ENCODE measurements at places on chromosomes 5 and 9. TPM values are rescaled to one million over a fixed set of nuclear protein-coding genes. Genes with fewer than 3 reads are reported as not detected.

GRCh38 chr5:174750711-174751110 is 26.3 kb downstream of the MSX2 start:
- no peaks in the 10 kb centered on the region for H3K36me3 ChIP-seq
- no peak overlapping the region for H3K27ac ChIP-seq
- peaks cover 11% of the 10 kb centered on the region for H3K4me1 ChIP-seq
- no peak overlapping the region for H3K4me3 ChIP-seq
- peaks cover 38% of the 10 kb centered on the region for H3K27me3 ChIP-seq

DNA sequence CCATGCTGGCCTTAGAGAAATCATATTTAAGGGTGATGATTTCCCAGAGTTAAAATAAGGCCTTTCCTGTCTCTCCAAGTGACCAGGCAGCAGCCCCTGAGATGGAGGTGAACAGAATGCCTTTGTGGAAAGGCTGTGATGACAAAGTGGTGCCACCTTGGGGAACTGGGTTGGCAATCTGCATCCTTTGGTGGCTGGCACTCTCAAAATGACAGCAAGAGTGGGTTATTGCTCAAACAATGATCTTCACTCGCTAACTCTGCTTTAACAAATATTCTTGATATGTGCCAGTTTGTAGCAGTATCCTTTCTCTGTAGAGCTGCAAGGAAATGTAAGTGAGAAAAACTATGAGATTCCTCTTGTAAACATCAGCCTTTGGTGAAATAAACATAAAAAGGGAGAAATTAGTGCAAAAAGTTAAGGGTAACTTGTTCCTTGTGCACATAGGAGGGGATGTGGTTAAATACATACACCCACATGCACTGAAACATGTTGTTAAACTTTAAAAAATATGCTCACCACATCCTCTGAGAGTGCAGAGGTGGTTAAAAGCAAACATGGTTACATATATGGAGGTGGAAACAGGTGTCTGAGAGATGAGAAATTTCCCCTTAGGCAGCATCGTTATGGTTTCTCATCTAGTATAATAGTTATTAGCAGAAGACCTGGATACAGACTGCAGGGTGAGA is 373.4 kb upstream of the CTNND2 start:
- H3K4me3 ChIP-seq: no peak overlapping the region
- H3K27ac ChIP-seq: no peak overlapping the region
- H3K27me3 ChIP-seq: no peaks in the 10 kb centered on the region
- no peaks in the 10 kb centered on the region for H3K36me3 ChIP-seq
- DNase-seq: no peak

DNA sequence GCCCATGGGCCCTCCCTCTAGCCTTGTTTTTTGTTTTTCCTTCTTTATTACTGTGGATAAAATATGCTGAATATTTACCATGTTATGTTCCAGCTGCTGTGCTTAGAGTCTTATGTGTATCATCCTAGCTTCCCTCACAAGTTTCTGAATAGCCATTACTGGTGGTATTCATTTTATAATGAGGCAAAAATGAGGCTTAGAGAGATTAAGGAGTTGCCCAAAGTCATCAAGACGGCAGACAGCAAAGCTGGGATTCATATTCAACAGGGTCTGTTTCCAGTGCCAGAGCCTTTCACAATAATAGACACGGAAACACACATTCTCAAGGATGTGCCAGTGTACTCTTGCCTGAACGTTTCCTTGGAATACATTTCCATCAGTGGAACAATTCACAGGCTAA is 258.1 kb downstream of the CTNND2 start:
- H3K27ac ChIP-seq: no peak overlapping the region
- no peaks in the 10 kb centered on the region for H3K4me1 ChIP-seq
- H3K4me3 ChIP-seq: no peak overlapping the region
- DNase-seq: no peak

GRCh38 chr5:43658509-43658908 is 55.5 kb downstream of the NNT start:
- peaks cover 76% of the 10 kb centered on the region for H3K36me3 ChIP-seq
- no peak overlapping the region for H3K4me3 ChIP-seq
- H3K27me3 ChIP-seq: no peaks in the 10 kb centered on the region
- H3K27ac ChIP-seq: peak overlapping the region; percentile 4
- DNase-seq: no peak
- H3K4me1 ChIP-seq: no peaks in the 10 kb centered on the region

GRCh38 chr5:158513490-158514318 is 586.0 kb downstream of the EBF1 start:
- no peaks in the 10 kb centered on the region for H3K36me3 ChIP-seq
- H3K4me1 ChIP-seq: no peaks in the 10 kb centered on the region
- no peak overlapping the region for H3K27ac ChIP-seq
- no peaks in the 10 kb centered on the region for H3K27me3 ChIP-seq
- no peak for DNase-seq
- H3K4me3 ChIP-seq: no peak overlapping the region

- H3K27ac ChIP-seq: no peak overlapping the region
- no peak for DNase-seq
- no peaks in the 10 kb centered on the region for H3K36me3 ChIP-seq
- no peaks in the 10 kb centered on the region for H3K4me1 ChIP-seq
- no peak overlapping the region for H3K4me3 ChIP-seq
Measured at GRCh38 chr9:121887553-121888437, 205.3 kb downstream of the TTLL11 start.

DNA sequence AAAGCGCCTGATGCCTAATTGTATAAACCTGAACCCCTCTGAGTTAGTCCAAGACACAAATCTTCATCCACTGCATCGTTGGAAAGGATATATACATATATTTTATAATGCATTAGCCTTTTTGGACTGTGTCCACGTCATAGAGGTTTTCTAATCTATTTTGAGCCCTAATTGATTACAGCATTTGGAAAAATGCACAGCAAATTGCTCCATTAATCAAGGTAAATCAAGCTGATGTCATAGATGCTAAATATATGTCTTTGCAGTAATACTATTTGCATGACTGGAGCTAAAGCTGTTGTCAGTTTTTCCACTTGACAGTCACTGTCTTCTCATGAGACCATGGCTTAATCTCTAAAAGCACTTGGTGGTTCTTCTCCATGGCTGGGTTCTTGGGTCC is 483.5 kb upstream of the TNC start:
- H3K27me3 ChIP-seq: no peaks in the 10 kb centered on the region
- no peaks in the 10 kb centered on the region for H3K36me3 ChIP-seq
- no peak overlapping the region for H3K27ac ChIP-seq
- no peak overlapping the region for H3K4me3 ChIP-seq
- no peaks in the 10 kb centered on the region for H3K4me1 ChIP-seq

DNA sequence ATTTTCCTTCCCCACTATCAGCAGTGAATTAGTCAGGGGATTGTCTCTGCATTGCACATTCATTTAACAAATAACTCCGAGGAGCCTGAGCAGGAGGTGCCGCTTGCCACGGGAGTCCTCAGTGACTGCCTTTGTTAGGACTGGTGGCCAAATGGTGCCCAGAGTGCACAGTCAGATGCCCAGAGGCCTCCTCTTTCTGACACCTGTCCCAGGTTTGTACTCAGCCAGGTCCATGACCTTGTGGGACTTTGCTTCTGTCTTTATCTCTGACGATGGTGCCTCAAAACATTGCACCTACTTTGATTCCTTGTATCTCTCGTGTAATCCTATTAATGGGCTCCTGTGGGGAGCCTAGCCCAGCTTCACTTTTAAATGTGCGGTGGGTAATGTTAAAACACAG is 4.3 kb downstream of the SRD5A1 start:
- H3K4me3 ChIP-seq: no peak overlapping the region
- peaks cover 28% of the 10 kb centered on the region for H3K4me1 ChIP-seq
- DNase-seq: no peak
- no peak overlapping the region for H3K27ac ChIP-seq
- no peaks in the 10 kb centered on the region for H3K36me3 ChIP-seq

DNA sequence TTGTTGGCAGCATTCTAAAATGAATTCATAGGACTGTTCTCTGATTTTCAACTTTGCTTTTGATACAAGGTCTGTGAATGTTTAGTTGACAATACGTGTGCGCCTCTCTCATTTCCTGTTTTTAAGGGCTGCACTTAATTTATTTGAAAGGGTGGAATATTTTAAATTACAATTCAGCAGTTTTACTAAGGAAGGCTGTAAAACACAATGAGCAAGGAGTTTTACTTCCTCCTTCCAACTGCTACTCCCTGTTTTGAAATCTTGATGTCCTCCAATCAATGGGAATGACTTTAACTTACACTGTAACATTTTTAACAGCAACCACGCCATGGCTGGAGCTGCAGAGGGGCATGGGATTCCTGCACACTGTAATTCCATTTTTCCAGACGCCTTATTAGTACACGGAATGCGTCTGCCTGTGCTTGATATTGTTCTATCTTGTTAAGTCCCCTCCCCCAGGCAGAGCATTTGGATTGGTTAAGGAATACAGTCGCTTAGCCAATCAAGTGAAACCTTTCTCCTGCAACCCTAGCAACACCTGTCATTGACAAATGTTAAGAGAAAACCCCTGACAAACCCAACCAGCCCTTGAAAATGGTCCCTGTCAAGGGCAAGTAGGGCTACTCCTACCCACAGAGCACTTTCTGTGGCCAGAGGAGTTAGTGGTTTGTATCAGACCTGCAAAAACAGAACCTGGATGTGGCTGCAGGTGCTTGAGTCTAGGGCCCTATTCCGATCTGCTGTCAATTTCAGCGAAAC is 12.5 kb upstream of the ZSWIM6 start:
- no peaks in the 10 kb centered on the region for H3K36me3 ChIP-seq
- H3K4me1 ChIP-seq: peaks cover 41% of the 10 kb centered on the region
- DNase-seq: no peak
- H3K27me3 ChIP-seq: no peaks in the 10 kb centered on the region
- peak overlapping the region; percentile 41 for H3K27ac ChIP-seq

VDAC1 gene
- polyA plus RNA-seq: 267 TPM

TRIM23 gene
- polyA plus RNA-seq: 2.7 TPM

SDHA gene
- 108 TPM for polyA plus RNA-seq

NADK2 gene
- 15.9 TPM for polyA plus RNA-seq

Data from stomach (tissue), 19 donors.